ENCODE measurements at places on chromosomes 5 and 9.
A peak's percentile ranks its signal among the peaks of the same experiment; 100 is the strongest.

DNA sequence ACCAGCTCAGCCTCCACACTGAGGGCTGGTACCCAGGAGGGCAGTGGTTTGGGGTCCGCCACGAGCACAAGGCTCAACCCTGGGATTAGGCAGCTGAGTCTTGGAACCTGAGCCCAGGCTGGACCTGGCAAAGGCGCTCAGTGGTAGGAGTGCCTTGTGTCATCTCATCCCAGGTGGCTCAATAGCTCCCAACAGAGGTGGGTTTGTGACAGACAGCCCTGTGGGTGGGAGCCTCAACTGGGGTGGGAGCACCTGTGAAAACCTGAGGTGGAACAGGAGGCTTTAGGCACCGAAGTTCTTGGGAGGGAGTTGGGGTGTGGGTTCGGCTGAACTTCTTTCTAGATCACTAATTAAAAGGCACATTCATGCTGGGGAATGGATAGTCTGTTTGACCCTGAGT, 35.2 kb upstream of the SMU1 start:
- DNase-seq: no peak

- DNase-seq: peak; percentile 18
Measured at GRCh38 chr9:69044240-69045219, 9.0 kb downstream of the FXN start.

- no peak for DNase-seq
Measured at GRCh38 chr5:40939753-40940152, 30.5 kb downstream of the C7 start.

DNA sequence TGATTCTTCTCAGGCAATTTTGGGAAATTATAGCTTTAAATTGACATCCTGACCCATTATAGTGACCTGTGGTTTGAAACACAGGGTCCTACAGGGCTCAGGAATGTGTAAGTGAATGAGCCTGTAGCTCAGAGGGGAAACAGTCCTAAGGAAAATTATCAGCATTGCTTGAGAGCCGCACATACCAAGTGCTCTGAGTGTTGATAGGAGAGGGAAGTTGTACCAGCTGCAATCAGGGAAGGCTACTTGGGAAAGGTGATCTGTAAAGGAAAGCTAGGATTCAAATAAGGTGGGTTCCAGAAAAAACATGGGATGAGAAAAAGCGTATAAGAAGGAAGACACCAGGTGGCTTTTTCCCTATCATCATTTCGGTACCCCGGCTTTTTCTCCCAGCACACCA, 4.4 kb upstream of the SLC25A51 start:
- no peak for DNase-seq

DNA sequence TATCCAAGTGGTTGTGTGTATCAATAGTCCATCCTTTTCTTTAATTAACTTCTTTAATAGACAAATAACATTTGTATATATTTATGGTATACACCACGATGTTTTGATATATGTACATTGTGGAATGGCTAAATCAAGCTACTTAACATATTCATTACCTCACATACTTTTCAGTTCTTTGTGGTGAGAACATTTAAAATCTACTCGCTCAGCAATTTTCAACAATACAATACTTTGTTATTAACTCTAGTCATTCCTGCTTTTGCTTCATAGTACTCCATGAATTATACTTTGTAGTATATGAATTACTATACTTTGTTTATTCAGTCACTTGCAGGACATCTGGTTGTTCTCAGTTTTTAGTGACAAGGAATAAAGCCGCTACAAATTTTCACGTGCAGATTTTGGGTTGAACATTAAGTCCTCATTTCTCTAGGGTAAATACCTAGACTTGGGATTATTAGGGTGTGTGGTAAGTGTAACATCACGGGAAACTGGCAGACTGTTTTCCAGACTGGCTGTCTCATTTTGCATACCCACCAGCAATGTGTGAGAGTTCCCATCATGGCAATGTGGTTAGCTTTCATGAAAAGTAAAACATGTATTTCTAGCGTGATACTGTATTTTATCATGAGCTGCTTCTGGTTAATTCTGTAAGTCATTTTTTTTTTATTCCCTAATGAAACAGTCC, 354.4 kb upstream of the WWC1 start:
- no peak for DNase-seq

GRCh38 chr5:142871363-142872193, 101.4 kb downstream of the ARHGAP26 start:
- DNase-seq: no peak

- DNase-seq: no peak
Measured at GRCh38 chr5:148306446-148306845, 5.8 kb upstream of the SPINK7 start.

DNA sequence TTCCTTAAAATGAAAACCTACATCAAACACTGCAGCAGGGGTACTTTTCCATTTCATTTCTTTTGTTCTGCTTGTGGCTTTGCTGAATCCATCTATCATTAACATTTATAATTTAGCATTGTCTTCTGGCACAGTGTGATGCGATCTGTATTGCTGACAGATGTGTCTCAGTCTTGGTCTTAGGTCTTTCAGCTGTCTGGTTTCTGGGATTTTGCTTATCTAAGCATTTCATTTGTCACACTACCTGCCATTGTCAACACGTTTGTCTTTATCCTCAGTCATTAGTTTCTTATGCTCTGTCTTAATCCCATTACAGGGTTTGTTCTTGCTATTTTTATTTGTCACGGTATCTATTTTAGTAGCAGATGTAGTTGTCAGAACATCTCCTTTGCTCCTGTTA, 303.1 kb downstream of the IZUMO3 start:
- no peak for DNase-seq

- no peak for DNase-seq
Measured at GRCh38 chr5:176995896-176996767, 10.4 kb downstream of the UIMC1 start.

GRCh38 chr9:137388589-137389427, 34.2 kb downstream of the EXD3 start:
- no peak for DNase-seq

DNA sequence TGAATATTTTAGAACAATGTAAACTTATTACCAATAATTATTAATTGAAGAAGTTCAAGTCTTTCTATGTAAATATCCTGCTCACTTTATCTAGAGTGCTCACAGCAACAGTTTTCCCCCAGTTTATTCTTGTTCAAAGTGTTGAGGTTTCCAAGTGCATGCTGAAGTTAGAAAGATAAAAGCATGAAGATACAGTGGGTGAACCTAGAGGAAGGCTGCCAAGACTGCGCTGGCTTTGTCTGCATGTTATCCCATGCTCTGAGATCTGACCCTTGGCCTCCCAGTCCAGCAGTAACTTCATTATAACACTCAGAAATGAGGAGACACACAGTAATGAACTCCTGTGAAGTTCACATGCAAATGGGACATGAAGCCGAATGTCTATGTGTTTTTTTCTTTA, 76.0 kb upstream of the PIP5K1B start:
- DNase-seq: no peak

DNA sequence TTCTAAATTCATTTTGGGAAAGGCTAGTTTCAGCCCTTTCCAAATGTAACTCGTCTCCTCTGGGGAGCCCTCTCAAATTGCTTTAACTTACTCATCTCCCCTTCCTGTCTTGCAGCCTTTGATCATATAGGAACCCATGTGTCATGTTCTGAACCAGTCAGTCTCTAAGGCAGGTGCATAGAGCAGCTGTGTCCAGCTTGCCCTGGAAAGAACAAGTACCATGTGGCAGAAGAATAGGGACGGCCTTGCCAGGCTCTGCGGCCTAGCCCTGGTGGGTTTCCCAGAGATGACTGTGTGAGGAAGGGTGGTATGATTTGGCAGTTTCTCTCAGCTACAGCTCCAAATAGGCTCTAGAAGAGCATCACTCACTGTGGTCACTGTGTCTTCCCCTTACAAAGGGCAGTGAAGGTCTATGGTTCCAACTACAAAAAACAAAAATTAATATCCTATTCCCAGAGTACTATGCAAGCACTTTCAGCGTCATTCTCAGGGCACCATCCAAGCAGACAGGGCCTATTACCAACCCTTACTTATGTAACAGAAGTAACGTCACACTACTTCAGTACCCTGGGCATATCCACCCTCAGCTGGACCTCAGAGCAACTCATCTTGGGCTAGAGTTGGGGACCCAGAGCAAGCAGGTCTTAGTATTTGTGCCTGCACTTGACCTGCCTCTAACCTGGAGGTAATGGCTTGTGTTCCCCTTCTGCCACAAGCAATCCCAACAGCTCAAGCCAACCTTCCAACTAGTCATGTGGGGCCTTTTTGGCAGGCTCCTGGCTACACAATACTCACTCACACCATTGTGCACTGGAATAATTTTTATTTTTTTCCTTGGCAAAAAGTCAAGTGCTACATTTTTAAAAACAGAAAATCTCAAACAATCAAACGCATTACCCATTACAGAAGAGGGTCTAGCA, 37.2 kb upstream of the UBAP2 start:
- no peak for DNase-seq

DNA sequence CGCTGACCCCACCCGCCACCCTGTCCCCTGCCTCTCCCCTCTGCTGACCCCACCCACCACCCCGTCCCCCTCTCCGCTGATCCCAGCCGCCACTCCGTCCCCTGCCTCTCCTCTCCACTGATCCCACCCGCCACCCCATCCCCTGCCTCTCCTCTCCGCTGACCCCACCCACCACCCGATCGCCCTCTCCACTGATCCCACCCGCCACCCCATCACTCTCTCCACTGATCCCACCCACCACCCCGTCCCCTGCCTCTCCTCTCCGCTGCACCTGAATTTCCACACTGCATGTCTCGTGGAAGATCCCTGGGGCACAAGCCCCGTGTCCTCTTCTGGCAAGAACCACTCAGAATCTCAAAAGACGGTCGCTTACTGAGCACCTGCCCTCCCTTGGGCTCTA, 53.4 kb upstream of the OLFM1 start:
- DNase-seq: no peak

GRCh38 chr5:90169078-90169477, 240.5 kb downstream of the CETN3 start:
- no peak for DNase-seq

DNA sequence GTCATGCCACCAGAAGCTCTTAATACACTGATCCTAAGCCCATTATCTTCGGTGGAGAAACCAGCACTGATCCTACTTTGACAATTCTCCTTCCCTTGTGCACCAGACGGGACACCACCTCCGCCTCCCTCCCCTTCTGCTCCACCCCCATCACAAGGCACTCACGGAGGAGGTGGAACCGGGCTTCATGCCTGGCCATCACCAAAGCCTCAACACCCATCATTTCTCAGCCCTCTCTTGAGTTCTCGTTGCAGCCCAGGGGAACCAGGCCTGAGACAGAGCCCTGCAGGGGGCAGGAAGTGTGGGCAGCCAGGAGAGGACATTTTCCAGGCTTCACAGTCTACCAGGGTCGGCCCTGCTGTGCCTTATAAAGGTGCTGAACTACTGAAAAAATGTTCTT, 160.5 kb downstream of the GOLPH3 start:
- DNase-seq: no peak

DNA sequence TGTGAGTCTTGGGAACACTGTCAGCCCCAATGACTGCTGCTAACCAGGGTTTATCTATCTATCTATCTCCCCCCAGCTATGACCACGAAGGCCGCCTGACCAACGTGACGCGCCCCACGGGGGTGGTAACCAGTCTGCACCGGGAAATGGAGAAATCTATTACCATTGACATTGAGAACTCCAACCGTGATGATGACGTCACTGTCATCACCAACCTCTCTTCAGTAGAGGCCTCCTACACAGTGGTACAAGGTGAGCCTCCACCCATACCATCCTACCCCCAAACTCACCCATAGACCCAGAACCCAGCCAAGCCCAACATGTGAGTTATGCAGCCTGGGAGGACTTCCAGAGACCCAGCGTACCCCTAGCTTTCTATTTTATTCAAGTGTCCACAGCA, 65.4 kb upstream of the WWC1 start:
- no peak for DNase-seq

GRCh38 chr9:21119093-21119770, 22.4 kb downstream of the IFNW1 start:
- no peak for DNase-seq

GRCh38 chr5:79109527-79110492, 1.8 kb upstream of the BHMT start:
- no peak for DNase-seq

DNA sequence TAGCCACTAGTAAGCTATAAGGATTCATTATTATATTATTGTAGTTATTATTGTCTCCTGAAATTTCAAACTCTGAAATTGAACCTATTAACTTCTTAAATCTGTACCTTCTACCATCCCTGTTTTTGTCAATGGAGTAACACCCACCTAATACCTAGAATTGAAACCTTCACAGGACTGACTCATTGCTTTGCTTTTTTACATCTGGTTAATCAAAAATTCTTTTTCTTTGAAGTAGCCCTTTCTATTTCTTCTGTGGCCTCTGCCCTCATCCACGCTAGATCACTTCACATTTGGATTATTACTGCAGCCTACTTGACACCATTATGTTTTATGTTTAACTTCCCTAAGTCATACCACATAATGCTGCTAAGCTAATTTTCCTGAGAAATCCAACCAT, 35.6 kb downstream of the RBM27 start:
- no peak for DNase-seq

DNA sequence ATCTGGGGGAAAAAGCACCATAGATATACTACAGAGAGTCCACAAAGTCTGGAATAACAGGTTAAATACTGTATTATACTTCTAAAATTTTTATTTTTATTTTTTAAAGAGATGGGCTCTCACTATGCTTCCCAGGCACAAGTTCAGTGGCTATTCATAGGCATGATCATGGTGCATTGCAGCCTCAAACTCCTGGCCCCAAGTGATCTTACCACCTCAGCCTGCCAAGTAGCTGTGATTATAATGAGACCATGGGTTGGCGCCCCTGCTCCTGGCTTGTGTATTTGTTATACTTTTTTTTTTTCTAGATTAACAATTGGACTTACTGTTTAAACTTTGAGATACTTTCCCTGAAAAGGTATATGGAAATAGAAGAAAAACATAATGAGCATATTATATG, 25.9 kb downstream of the ERBIN start:
- DNase-seq: no peak

GRCh38 chr5:116672203-116672602, 97.6 kb upstream of the SEMA6A start:
- no peak for DNase-seq

DNA sequence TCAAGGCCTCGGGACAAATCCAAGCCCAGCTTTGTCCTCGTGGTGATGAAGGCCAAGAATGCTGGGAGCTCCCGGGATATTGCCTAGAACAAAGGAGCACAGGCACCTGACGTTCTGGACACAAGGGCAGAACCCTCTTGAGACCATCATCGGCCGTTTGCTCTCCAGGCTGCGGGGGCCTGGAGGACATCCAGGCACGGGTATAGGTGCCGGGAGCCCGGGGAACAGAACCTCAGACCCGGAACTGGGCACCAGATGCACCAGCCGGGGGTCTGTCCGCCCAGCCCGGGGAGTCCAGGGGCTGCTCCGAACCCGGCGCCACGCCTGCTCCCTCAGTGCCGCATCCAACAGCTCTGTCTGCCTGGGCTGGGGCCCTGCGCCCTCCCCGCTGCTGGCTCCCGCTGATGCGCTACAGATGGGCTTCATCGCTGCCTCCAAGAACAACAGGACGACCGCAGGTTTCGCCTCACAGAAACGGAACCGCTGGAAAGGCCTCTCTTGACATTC, 88.0 kb downstream of the ADAMTS2 start:
- no peak for DNase-seq

DNA sequence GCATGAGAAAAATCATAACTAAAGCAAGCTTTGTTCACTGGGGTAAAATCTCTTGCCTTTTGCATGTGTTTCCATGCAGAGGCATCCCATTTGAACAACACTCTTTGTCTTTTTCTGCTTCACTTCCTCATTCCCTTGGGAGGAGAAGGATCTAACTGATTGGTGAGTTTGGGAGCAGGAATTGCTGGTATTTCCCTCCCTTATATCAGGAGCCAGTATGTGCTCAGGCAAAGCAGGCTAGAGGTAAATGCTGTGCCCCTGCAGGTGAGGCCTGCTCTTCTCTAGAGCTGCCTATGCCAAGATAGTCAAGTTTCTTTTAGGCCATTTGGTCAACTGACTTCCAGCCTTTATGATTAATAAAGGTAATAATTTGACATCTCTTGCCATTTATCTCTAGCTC, 179.9 kb downstream of the COX7C start:
- no peak for DNase-seq
